AG10803 (cell line): ENCODE measurements at places on chromosomes 3 and 15.

DNA sequence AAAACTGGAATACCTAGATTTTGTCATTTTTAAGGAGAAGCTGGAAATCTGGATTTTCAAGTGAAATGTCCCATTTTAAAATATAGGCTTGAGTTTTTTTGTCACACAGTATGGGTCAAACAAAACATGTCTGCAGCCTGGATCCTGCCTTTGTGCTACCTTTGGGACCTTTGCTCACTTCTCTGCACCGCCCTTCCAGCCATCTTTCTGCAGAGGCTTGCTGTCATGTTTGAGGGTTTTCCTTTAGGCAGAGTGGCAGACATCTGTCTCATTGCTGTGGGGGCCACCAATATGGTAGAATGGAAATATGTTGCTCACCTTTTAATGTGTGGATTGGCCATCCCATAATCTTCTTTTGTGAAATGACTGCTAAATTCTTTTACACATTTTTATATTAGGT is 136.3 kb downstream of the EEFSEC start:
- no peak for DNase-seq

- DNase-seq, result peak; percentile 58
Measured at GRCh38 chr15:33584797-33585196, 274.0 kb downstream of the RYR3 start.

DNA sequence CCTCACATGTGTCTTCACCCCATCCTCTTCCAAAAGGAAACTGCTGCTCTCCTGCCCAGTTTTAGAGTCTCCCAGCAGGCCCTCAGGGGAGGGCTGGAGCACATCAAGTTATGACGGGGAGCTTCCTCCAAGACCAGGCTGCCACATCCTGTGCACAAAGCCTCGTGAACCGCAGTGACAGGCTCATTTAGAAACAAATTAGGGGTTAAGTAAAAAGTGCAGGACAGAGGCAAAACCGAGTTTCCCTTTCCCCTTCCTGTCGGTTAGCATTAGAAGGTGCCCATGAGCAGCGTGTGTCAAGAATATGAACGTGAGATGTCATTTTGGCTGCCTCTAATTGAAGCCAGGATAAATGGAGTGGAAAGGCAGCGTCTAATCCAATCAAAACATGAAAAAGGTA is 199.7 kb downstream of the ARRDC4 start:
- DNase-seq, result no peak

DNA sequence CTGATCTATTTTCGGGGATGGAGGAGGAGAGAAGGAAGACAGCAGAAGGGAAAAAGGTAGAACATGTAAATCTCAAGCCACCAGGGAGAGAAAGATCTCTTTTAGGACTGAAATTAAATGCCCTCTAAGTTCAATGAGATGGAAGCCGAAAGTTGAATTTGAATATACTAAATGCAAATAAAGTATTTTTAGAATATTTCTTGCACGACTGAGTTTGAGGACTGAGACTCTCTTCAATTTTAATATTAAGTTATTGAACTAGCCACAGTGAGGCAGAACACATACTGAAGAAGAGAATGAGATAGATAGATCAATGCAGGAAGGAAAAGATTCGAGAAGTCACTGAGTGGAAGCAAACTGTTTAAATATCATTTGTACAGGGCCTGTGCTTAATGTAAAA is 399.9 kb upstream of the CBLB start:
- DNase-seq, result no peak

- DNase-seq, result no peak
Measured at GRCh38 chr3:173103469-173103868, 37.6 kb downstream of the SPATA16 start.

DNA sequence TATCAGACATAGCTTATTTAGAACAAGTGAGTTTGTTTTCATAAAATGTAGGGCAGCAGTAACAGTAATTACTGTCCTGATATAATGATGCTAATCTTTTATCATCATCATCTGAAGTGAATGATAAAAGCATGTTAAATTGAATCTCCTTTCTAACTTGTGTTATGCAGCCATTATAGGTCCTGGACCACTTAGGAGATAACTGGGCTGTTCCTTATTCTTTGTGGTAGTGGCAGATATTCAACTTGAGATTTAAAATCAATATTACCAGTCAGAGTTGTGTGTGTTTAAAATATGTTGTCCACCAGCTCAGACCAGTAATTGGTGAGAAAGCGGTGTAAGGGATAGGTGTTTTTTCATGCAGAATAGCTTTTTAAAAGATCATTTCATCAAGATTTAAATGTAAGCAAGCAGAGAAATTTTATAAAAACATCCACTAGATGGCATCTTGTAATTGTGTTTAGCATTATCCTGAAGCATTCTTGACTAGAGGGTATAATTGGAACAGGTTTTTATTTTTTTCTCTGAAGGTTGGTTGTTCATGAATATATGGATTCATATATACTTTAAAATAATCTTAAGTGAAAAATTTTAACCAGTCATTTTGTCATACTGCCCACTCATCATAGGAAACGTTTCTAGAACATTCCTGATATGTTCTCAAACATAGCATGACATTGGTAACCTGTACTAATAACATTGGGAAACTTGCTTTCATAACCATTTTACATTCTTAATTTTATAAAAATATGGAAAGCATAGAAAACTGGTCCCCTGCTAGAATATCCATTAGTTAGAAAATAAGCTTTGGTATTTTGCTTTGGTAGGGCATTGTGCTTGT is 153.9 kb downstream of the BBX start:
- DNase-seq, result peak; percentile 35

- no peak for DNase-seq
Measured at GRCh38 chr3:143604402-143605185, 243.7 kb downstream of the SLC9A9 start.

- peak; percentile 77 for DNase-seq
Measured at GRCh38 chr3:134464689-134465365, 21.0 kb downstream of the ANAPC13 start.

DNA sequence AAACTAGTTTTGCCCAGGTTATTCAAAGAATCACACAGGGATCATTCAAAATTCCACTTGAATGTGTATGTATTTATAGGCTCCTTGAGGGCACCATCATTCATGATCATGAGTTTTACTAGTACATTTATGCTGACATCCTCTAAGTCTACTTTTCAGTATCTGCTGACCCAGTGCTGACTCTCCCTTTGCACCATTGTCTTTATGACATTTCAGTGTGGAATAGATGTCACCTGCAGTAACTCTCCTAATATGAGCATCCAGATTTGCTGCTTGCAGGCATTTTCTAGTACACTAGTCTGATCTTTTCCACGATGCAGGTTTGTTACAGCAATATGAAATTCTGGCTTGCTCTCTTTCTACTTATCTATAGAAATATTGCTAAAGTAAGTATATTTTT is 1603.5 kb downstream of the SI start:
- no peak for DNase-seq

DNA sequence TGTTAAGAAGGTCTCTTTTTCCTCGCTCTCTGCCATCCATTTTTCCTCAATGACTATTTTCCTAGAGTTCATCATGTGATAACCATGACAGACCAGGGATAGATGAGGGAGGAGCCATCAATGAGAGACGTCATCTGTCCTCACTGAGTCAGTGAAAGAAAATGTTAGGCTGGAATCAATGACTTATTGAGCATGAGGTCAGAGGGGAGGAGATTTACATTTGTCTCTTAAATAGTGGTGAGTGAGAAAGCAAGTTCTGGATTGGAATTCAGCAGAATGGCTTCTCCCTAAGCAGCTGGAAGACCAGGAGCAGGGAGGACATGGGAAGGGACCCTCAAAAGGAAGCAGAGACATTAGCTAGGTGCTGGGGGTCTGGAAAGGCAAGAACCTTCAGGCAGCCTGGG is 28.2 kb upstream of the USP3 start:
- DNase-seq, result peak; percentile 95

GRCh38 chr3:154334973-154335420 is 10.7 kb upstream of the DHX36 start:
- peak; percentile 50 for DNase-seq

DNA sequence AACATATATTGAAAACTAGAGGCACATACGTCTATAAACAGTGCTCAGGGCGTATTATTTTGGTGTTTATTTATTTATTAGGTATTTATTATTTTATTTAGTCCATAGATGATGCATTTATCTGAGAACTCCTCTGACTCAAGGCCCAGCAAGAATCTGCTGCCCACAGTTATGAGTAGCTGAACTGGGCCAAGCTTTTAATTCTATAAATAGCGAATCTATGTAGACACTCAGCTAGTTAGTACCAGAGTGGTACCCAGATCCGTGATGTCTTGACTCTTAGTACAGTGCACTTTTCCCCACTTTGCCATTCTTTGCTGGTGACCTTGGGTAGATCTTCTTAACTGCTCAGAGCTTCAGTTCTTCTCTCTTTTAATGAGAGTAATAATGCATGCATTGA is 370.4 kb upstream of the TPRG1 start:
- DNase-seq, result no peak

- DNase-seq, result no peak
Measured at GRCh38 chr3:127033786-127034185, 50.9 kb downstream of the PLXNA1 start.

DNA sequence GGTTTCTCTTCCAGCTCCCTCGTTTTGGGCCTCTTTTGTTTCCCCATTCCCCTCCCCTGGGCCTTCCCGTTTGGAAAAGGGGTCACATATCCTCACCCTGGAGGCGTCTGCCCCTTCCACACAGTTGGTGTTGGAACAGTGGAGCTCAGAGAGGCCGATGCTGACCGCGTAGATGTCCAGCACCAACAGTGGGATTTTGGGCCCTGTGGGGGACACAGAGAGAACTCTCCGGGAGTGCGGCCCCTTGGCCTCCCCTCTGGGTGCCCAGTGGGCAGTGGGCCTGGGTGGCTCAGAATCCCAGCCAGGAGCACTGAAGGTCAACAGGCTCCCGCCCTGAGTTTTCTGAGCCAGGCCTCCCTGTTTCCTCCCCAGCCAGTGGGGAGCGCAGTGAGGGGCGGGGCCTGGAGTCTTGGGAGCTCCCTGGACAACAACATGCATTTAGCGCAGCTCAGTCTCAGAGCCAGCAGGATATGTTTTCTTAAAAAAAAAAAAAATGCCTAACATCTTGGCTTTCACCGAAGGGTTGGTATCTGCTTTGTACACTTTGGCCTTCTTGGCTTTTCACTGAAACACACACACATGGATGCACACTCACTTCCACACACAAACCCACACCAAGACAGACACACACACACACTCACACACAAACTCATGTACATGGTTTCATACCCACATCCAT is 670 bp upstream of the ISLR start:
- DNase-seq, result peak; percentile 84

DNA sequence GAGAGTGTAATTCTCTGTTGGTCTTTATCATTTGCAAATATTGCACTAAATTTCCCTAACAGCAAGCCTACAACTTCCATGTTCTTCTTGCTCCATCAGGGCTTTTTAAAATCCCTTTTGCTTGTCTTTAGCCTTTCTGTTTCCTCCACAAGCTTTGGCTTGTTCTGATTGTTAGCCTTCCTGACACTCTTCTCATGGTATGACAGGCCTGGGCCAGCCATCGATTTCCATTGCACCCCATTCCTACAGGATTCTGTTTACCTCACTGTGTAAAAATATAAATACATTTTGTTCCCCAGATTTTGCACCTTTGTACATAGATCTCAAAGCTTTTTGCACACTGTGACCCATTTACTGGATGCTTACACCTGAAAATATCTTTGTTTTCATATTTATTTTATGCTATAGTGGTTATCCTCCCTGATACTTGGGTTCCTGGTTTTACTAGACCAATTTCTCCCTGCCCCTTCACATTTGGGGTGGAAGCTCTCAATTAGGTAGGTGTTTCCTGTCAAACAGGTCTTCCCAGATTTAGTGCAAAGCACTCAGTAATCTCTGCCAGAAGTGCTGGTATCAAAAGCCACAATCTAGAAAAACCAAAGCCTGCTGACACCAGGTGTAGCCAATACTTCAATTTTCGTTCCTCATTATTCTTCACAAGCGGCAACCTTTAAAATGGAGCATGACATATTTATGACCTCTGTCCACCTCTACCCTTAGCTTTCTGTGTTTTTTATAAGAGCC is 57.9 kb upstream of the PPP2R3A start:
- no peak for DNase-seq

- DNase-seq, result no peak
Measured at GRCh38 chr3:6844723-6845122, 16.2 kb upstream of the GRM7 start.

GRCh38 chr3:177642804-177643125 is 445.5 kb upstream of the TBL1XR1 start:
- no peak for DNase-seq

DNA sequence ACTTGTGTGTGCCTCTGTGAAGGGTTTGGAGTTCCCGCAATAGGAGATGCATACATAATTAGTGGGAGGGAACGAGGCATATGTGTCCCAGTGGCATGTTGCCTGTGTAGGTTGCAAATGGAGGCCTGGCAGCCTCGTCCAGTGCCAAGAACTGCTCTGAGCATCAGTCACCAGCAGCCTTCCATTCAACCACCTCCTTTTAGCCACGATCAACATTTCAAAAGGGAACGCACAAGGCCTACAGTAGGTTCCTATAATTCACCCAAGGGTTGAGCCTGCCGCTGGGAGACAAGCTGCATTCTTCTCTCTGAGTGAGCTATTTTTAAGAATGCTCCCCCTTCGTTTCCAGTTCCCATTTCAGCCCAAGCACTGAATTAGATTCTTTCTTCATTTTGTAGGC is 78.8 kb upstream of the CTNNB1 start:
- no peak for DNase-seq

DNA sequence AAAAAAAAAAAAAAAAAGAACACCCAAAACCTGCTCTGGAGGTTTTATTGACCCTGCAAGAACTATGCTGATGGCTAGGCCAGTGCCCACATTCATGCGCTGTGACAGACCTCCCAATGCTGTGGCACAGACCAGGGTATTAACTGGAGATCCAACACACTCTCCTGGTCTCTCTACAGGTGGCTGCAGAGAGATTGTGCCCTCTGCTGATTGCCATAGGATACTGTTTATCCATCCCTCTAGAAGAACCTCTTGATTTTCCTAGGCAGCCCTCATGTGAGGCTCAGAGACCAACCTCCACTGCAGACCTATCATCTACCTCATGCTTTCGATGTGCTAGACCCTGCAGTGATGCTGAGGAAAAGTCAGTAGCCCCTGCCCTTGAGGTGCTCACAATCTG is 125.5 kb upstream of the TRIM42 start:
- DNase-seq, result no peak

DNA sequence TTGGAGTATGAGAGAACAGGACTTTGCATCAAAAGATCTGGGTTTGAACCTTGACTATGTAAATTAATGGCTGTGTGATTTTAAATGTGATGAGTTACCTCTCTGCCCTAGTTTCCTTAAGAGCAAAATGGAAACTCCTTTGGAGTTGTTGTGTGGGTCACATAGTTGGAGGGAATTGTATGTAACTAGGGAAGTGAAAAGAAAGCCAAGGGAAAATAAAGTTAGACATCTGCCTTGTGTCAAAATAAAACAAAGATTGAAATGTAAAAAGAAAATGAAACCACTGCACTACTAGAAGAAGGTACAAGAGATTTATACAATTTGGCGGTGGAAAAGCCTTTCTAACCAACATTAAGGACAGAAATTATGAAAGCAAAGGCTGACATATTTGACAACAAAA is 1.7 kb upstream of the EHD4 start:
- DNase-seq, result no peak

DNA sequence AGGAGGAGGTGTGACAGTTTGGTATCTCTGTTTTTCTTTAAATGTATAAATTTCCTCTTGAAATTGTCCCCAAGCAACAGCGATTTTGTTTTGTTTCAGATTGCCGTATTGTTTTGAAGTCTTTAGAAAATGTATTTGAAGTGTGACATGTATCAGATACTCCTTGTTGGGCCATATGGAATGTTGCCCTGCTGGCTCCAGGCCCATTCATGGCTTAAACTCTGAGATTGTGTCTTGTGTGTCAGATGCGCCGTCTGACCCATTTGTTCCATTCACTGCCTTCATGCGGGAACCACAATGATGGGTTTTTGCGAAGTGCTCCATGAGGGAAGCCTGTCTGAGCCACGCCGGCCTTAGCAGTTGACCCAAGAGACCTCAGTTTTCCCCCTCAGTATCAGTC is 75.2 kb upstream of the ADAMTSL3 start:
- DNase-seq, result no peak
